ENCODE measurements at places on chromosomes 5 and 9.

- no peak for DNase-seq
Measured at GRCh38 chr9:121194730-121195129, 6.9 kb downstream of the RAB14 start.

- DNase-seq: no peak
Measured at GRCh38 chr5:149931992-149932436, 12.6 kb downstream of the PDE6A start.

DNA sequence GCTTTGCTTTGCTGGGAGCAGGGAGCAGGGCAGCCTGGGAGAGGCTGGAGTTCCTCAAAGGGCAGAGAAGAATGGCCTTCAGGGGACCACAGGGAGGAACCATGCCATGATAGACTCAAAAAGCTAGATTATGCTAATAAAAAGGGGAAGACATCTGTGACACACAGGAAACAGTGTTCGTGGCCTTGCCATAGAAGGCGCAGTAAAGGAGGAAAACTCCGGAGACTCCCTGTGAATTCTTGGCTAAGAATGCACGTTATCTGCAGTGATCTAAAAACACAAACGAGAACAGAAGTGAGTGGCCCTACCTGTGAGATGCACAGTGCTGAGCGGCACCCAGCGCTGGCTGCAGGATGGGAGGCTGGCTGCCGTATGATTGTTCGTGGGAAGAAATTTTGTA lies 15.9 kb upstream of the LTC4S start:
- no peak for DNase-seq

DNA sequence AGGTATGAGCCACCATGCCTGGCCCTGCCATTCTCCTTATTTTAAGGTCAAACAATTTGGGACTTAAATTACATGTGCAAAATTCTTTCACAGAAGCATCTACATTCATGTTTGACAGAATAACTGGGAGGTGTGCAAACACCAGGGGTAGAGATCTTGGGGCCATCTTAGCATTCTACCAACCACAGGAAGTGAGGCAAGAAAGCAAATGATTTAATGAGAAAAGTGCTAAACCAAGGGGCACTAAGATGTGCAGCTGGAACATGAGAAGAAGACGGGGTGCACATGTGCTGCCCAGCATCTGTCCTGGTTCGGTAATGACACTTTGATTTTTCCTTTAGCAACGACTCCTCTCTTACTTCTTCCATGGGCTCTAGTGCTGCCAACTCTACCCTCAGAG lies 1.2 kb upstream of the F12 start:
- no peak for DNase-seq

DNA sequence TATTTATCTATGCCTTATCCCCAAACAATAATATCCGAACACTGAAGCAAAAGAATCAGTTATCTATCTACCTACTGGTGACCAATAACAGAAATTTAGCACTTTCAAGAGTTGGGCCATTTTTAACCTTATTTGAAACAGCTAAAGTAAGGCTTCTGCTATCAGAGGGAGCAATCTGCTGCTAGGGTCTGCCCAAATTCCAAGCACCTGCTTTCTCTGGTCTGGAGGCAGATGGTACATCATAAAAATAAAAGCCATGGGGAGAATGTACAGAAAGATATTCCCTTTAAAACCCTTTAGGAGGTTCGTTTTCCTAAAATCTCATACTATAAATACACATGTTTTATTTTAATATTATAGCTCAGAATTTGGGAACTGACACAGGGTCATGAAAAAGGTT lies 37.7 kb upstream of the ARSB start:
- DNase-seq: no peak

DNA sequence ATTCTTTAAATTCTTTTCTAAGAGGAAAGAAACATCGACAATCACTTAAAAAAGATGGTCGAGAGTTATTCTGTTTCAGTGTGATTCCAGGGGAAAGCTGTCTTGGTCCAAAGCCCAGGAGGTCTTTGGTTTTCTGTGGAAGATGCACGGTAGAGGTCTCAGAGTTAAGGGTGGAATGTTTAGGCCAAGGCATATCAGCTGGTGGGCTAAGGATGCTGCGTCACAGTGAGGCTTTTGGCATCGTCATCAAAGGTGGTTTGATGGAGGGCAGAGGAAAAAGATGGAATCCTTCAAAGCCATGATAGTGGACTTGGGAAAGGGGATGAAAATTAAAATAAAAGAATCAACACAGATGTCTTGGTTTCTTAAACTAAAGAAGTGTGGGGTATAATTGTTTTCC lies 137.3 kb upstream of the ANKH start:
- no peak for DNase-seq

DNA sequence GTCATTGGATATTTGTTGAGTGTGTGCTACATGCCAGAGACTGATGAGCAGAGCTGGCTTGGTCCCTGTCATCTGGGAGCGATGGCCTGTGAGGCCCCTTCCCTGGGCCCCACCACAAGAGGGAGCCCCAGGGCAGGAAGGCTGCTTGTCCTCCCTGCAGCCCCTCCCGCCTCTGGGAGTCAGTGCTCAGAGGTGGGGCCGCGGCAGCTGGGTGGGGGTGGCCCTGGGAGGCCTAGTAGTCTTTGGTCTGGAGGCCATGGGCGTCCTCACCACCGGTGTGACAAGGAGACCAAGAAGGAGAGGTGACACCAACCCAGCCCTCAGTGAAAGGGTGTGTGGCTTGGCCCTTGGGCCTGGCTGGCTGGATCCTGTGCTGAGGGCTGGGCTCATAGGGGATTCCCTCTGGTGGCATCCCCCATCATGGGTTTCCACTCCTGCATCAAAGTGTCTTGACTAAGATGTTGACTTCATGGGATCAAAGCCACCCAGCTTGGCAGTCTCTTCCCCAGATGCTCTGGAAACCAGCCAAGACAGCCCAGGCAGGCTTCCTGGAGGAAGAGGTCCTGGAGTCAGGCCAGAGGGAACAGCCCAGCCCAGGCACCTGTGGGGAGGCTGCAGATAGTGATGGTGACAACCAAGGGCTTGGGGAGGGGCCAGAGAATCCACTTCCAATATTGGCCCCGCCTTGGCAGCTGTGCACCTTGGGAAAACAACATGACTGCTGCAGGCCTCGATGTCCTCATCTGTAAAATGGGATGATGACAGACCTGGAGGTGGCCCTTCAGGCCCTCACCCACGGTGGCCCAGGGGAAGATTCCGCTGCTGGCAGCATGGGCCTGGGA lies 166.7 kb downstream of the GAPVD1 start:
- no peak for DNase-seq
